ENCODE measurements at places on chromosomes 13 and 19.

DNA sequence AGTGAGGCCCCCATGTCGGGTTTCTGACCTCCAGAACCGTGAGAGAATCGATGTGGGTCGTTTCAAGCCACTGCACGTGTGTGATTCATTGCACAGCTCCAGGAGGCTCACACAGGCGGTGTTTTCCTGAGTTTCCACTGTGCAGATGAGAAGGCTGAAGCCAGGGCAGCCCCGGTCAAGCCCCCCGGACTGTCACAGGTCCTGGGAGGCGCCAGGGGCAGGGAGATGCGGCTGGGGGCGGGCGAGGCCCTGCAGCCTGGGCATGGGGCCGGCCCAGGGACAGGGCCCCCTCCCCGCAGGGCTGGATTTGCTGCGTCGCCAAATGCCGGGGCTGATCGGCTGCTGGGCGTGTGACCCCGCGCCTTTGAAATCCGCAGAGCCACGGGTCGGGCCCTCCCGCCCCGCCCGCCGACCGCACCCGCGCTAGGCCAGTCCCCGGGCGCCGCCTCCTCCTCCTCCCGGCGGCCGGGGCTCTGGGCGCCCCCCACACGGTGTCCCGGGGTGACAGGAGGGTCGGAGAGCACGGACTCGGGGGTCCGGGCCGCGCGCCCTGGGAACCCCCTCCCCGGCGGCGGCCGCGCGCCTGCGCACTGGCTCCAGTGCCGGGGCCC is 9.9 kb upstream of the MKNK2 start:
- DNase-seq: no peak

- DNase-seq: no peak
These were observed 9.3 kb downstream of the NHLRC3 start for GRCh38 chr13:39047560-39047959.

DNA sequence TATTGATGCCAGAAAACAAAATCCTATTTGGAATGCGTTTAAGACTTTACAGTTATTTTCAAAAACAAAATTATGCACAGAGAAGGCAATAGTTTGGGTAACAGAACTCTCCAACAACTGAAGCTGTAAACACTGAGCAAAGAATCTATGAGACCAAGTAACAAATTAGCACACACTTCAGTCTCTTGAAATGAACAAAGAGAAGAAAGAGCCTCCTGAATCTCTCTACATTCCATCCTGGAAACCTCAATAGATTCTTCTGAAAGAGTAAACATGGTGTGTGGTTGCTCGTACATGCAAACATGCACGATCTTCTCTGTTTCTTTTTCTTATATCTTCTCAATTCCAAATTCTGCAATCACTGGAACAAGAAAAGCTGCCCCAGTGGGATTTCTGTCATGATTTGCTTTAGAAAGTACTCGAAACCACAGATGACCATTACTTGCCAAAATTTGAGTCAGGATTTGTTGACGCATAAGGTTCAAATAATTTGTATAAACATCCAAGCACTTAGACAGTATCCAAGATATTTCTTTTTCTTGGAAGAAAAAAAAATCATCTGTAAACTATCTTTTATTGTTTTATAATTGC is 137.9 kb upstream of the DACH1 start:
- DNase-seq: no peak

GRCh38 chr19:7540761-7541474 is 5.4 kb downstream of the PNPLA6 start:
- DNase-seq: no peak

- no peak for DNase-seq
These were observed 158.0 kb downstream of the TM9SF2 start for GRCh38 chr13:99659226-99659625.

DNA sequence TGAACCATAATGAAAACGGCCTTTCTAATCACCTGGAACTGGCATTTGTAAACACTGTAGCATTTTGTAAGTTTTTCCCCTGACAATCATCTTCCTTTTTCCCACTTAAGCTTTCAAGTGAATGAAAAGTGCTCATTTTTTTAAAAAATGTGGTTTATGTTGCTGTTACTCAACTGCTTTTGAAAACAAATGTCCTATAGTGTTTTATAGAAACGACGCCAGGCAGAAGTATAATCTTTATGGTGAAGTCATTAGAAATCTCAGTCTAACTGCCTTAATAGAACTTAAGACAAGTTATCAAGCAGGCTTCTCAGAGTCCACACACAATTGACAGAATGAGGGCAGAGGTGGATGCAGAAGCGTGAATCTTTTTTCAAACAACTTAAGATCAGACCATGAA is 442.3 kb downstream of the KLF12 start:
- no peak for DNase-seq

DNA sequence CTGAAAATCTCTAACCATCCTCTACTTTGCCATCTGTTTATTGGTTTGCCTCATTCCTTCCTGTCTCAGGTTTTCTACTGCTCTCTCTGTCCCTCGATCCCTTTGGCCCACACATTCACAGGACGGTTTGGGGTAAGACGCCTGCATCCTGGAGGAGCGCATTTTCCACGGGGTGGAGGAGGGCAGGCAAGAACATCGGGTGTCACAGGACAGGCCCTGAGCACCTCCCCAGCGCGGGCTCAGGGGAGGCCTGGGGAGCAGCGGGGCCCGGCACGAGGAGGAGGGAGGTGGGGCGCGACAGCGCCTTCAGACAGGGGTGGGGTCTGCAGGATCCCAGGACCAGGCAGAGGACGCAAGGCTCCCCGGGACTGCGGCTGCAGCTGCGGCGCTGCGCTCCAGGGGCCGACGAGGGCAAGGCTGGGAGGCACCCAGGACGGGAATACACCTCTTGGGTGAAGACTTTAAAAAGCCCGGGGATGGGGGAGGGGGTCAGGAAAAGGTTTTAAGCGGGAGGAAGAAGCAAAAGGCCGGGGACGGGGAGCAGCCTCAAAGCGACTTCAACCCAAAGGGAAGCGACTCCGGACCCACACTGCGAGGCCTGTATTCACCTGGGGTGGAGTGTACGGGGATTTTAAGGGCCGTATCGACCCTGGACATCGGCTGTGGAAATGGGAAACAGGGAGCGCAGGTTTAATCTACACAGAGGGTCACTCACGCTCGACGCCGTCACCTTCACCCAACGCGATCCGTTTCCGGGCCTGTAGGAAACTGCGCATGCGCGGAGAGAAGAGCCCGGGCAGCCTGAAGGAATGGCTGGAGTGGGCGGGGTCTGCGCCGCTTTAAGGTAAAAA is at the start of gene ZNF415:
ZNF415 (minus strand) TSS at position 770 of the 851 bp plus-strand sequence. CDS start 10,234 bp downstream, outside the sequence.
- peak; percentile 8 for DNase-seq

DNA sequence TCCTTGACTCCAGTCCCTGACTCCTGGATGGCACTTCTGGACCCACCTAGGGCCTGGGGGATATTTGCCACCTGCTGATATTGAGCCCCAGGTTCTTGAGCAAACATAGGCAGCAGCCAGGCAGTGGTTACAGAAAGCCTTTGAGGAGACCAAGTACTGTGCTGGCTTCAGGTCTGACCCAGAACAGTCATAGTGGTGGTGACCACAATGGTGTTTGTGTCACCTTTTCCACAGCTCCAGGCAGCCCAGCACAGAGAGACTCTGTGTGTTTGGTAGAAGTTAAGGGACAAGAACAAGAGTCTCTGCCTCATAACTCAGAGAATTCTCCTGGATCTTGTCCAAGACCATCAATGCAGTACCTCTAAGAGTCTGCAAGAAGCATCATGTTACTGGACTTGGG is 14.6 kb upstream of the CLC start:
- no peak for DNase-seq

GRCh38 chr19:12757544-12758274 is 6.1 kb downstream of the BEST2 start:
- peak; percentile 48 for DNase-seq

- no peak for DNase-seq
These were observed 15.5 kb upstream of the ZNF14 start for GRCh38 chr19:19748249-19748938.

- DNase-seq: no peak
These were observed 154.1 kb downstream of the PTPRS start for GRCh38 chr19:5186293-5187050.

DNA sequence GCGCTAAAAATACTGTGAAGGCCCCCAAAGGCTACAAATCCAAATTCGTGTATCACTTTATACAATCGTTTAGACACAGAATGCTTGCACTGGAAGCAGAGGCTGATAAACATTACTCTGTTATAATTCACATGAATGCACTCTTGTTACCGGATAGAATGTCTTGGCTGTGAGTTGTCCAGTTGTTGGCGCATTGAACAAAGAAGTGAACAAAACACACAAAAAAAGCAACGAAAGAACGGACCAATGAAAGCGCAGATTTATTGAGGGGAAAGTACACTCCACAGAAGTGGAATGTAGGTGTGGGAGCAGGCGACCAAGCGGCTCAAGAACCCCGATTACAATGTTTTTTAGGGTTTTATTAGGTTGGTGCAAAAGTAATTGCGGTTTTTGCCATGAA is 529 bp upstream of the ZNF418 start:
- no peak for DNase-seq

DNA sequence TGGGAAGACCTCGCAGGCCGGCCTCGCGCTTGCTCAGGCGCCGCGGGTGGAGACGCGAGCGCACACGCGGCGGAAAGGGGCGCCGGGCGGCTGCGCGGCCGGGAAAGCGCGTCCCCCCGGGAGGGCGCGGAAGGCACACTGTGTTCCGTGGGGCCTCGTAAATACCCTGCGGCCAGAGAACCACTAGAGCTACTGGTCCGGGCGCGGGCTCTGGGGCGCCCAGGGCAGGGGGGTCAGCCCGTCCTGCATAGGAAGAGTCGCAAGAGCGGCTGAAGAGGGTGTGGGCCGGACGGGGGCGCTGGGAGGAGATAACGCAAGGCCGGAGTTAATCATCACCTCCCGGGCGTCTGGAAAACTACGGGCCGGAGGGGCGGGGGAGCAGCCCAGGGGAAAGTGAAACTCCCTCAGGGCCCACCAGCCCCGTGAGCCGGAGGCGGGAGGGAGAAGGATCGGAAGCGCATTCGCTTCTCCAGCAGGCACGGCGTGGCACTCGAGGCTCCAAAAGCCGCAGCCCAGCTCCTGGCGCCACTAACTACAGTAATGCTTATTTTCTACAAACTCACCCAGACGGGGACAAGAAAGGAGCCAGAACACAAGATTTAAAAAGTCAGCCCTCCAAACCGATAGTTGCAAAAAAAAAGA is 1.1 kb upstream of the WBP4 start:
- peak; percentile 72 for DNase-seq

DNA sequence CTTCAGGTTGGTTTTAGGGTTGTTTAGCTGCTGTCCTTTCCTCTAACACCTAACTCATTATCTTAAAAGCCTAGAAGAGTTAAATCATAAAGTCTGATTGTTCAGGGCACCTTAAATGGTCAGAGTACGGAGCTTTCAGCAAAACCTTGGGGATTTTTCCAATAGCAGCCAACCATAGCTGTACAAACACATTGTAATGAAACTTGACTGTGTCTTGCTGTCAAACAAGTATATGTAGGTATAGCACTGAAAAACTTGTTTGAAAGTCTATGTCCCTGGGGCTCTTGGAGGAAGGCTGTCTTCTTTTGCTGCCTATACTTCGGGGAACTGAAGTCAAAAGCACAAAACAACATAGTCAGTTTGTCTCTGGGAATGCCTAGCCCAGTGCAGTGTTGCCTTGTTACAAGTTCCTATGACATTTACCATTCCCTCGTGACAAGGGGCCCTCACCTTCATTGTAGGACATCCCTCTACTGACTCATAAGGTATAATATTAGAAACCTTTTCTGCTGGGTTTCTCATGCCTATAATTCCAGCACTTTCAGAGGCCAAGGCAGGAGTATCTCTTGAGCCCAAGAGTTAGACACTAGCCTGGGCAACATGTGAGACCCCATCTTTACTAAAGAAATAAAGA is 474.5 kb upstream of the NBEA start:
- no peak for DNase-seq

- DNase-seq: no peak
These were observed 632.1 kb downstream of the DIAPH3 start for GRCh38 chr13:59531571-59532091.

GRCh38 chr13:74560325-74560724 is 426.1 kb upstream of the KLF12 start:
- DNase-seq: no peak

GRCh38 chr13:89584058-89584620 is 1763.3 kb upstream of the MIR17HG start:
- no peak for DNase-seq

GRCh38 chr19:51024924-51025323 is 1.5 kb downstream of the KLK11 start:
- DNase-seq: no peak

- no peak for DNase-seq
These were observed 11.9 kb downstream of the GAS6 start for GRCh38 chr13:113851826-113852535.

DNA sequence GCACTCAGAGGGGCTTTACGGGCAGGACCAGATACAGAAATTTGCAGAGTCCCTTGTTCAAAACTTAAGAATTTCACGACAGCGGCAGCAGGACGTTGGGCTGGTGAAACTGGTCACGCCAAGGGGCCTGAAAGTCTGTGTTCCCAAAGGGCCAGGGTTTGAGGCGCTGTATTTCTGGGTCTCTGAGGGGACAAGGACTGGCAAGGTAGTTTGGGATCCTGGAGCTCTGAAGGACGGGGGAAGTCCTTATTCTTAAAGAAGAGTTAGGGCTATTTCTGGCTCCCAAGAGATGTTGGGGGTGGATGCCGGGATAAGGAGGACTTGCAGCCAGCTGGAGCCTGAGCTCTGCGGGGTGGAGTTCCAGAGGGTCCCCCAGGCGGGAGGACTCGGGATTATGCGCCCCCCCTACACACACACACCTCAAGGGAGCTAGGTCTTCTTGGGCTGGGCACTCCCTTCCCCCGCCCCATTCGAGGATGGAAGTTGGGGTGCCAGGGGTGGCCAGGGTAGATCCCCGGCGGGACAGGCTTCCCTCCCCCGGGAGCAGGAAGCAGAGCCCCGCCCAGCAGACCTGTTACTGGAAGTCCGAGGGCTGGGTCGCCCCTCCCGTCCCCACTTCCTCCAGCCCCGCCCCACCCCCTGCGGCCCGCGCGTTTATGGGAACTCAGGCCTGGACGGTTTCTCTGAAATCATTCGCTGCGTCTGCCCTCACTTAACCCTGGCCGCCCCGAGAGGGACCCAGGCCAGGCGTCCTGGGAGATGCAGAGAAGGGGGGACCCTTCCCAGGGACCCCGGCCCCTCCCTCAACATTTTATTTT is 5.6 kb downstream of the BCL3 start:
- peak; percentile 69 for DNase-seq

GRCh38 chr19:47002853-47003610 is 16.6 kb upstream of the NPAS1 start:
- DNase-seq: no peak

GRCh38 chr19:4717966-4718701 is 5.5 kb downstream of the DPP9 start:
- DNase-seq: no peak

DNA sequence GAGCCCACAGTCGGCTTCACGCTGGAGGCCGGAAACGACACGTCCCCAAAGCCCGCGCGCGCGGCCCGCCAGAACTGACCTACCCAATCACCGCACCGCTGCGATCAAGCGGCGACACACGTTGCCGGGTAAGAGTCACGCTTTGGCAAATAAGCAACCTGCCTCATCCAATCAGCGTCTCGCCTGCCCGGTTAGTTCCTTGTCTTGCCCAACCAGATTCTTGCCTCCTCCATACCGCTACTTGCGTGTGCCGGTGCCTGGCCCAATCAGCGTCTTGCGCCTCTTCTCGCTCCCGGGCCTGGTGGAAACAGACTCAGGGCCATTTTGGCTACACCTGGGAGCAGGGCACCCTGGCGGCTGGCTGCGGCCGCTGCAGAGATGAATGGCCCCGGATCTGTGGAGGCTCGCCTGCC is 11.6 kb upstream of the ZNF544 start:
- DNase-seq: no peak
